ENCODE measurements at places on chromosomes 7 and 10.

- DNase-seq, result no peak
Measured at GRCh38 chr10:110629680-110630191, 14.4 kb upstream of the RBM20 start.

GRCh38 chr7:156892081-156892800 is 742 bp downstream of the LMBR1 start:
- peak; percentile 77 for DNase-seq

- no peak for DNase-seq
Measured at GRCh38 chr10:120392671-120393079, 64.4 kb upstream of the PLPP4 start.

GRCh38 chr7:116377721-116378120 is 121.8 kb upstream of the CAV2 start:
- no peak for DNase-seq

DNA sequence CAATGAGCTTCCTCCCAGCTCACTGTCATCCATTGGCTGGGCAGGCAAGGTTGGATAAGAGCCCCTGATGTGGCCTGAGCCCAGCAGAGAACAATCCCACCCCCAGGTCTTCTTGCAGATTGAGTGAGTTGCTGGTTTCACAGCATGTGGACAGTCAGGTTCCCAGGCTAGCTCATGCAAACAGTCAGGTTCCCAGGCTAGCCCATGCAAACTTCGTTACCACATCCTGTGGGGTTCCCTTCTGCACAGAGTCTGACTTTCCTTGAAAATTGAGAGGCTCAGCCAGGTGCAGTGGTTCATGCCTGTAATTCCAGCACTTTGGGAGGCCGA is 67.1 kb downstream of the TMEM130 start:
- no peak for DNase-seq

DNA sequence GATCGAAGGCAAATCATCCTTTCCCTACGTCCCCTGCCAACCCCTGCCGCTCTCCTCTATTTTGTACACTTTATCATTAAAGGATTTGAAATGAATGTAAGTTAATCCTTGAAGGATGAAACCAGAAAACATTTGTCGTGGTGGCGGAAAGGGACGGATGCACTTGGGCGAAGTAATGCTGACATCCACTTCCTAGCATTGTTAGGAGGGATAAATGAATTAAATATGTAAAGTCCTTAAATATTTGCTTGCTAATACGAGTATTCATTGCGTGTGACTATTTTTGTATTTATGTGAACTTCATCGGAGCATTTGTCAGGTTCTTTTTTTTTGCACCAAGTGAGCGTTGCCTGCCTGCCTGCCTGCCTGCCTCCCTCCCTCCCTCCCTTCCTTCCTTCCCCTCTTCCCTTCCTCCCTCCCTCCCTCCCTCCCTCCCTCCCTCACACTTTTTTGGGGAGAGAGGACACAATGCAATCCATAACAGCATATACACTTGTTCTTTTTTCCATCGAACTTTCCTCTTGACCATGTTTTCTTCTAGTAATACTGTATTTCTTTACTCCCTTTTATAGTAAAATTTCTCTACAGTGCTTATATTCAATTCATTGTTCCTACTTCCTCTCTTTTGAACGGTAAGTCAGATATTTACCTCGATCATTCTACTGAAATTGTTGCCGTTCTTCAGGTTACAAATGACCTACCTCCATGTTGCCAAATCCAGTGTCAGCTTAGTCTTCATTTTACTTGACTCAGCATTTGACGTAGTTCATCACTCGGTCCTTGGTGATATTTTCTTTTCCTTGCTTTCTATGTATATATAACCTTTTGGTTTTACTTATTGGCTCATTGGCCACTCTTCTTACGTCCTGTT is 831 bp downstream of the CCDC7 start:
- no peak for DNase-seq

Measured in activated CD4-positive, alpha-beta T cell treated with anti-CD3 and anti-CD28 coated beads for 36 hours (primary cell).